ENCODE measurements at places on chromosomes 16 and 17. TPM values are rescaled to one million over a fixed set of nuclear protein-coding genes. Genes with fewer than 3 reads are reported as not detected.

Gene PIRT
- not detected for total RNA-seq

Gene ALOX12
- total RNA-seq, result not detected

Gene HOXB1
- total RNA-seq, result not detected

Gene GEMIN4
- 24.6 TPM for total RNA-seq

Gene NPIPA2
- 1.4 TPM for total RNA-seq

Gene CHST5
- total RNA-seq, result 0.29 TPM

Gene HOXB2
- not detected for total RNA-seq

Gene RUNDC3A
- total RNA-seq, result 1.4 TPM

Gene SEZ6L2
- total RNA-seq, result 23.7 TPM

Gene ENPP7
- total RNA-seq, result not detected

Gene TSC2
- total RNA-seq, result 59.3 TPM

DNA sequence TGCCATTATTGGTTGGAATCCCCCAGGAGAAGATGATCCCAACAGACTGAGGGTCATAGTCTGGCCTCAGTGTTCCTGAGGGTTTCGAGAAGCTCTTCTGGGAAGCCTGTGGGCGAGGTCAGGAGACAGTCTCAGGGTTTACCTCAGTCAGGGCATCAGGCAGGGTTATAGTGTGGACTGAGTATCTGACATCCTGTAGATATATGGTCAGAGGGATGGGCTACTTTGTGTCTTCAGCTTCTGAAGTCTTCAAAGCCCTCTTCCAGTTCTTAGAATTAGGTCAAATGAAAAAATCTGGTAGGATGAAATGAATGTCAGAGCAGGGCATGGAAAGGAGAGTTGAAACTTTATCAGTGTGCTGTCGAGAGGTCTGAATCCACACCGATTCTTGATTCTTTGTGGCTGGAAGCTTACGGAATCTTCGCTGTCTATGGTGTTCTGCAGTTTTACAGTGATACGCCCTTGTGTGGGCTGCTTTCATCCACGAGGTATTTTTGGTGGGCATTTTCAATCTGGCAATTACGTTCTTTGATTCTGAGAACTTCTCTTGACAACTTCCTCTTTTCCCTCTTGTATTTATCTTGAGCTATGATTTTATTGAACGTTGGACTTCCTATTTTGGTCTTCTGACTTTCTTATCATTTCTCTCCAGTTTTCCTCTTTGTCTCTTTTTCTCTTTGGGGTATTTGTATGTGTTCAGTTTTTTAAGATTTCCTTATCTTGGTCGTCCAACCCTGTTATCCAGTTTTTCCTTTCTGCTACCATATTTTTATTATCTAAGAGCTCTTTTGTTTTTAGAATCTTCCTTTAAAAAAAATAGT lies 30.4 kb downstream of the BPTF start:
- no peaks in the 10 kb centered on the region for H3K4me1 ChIP-seq
- no peak overlapping the region for H3K27ac ChIP-seq
- peaks cover 14% of the 10 kb centered on the region for H3K36me3 ChIP-seq
- no peaks in the 10 kb centered on the region for H3K27me3 ChIP-seq

- no peak overlapping the region for H3K27ac ChIP-seq
- H3K36me3 ChIP-seq, result peaks cover 19% of the 10 kb centered on the region
- peak overlapping the region; percentile 96 for H3K4me3 ChIP-seq
- no peak for DNase-seq
These were observed 1.0 kb downstream of the CSNK2A2 start for GRCh38 chr16:58196898-58197313.

GRCh38 chr17:57999496-58000017 lies 7.5 kb downstream of the SRSF1 start:
- H3K36me3 ChIP-seq, result peaks cover 66% of the 10 kb centered on the region
- no peak overlapping the region for H3K4me3 ChIP-seq
- DNase-seq, result peak; percentile 93
- H3K27me3 ChIP-seq, result no peaks in the 10 kb centered on the region

GRCh38 chr17:74117999-74118421 lies 85.5 kb upstream of the RPL38 start:
- no peak for DNase-seq
- no peaks in the 10 kb centered on the region for H3K36me3 ChIP-seq
- no peak overlapping the region for H3K4me3 ChIP-seq
- no peaks in the 10 kb centered on the region for H3K4me1 ChIP-seq
- no peak overlapping the region for H3K27ac ChIP-seq
- peaks cover 75% of the 10 kb centered on the region for H3K27me3 ChIP-seq

- peaks cover 7% of the 10 kb centered on the region for H3K4me1 ChIP-seq
- no peaks in the 10 kb centered on the region for H3K27me3 ChIP-seq
- H3K4me3 ChIP-seq, result no peak overlapping the region
- H3K36me3 ChIP-seq, result peaks cover 92% of the 10 kb centered on the region
These were observed 15.8 kb downstream of the ITGA3 start for GRCh38 chr17:50071692-50072091.

DNA sequence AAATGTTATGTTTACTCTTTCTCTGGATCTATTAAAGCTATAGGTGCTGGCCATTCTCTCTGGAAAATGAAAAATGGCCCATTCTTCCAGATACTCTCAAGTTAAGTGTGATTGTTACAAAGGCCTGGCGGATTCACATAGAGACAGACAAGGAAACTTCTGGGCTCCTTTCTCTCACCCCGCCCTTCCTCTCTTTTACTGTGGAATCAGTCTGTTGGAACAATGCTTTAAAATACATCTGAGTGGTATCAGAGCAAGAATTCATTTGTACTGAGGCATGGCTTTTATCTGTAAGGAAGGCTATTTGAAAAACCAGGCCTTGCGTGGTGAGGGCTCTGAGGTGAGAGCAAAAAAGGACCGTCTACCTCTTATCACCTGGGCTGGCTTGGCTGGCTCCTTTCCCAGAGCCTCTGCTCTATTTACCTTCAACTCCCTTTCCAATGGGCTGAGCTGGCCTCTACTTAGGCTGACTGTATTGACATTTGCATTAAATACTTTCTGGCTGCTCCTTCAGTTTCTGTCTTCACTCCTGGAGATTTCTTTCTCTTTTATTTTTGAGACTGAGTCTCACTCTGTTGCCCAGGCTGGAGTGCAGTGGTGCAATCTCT lies 274.0 kb downstream of the PHKB start:
- H3K27ac ChIP-seq, result peak overlapping the region; percentile 30
- H3K36me3 ChIP-seq, result no peaks in the 10 kb centered on the region
- DNase-seq, result peak; percentile 74

DNA sequence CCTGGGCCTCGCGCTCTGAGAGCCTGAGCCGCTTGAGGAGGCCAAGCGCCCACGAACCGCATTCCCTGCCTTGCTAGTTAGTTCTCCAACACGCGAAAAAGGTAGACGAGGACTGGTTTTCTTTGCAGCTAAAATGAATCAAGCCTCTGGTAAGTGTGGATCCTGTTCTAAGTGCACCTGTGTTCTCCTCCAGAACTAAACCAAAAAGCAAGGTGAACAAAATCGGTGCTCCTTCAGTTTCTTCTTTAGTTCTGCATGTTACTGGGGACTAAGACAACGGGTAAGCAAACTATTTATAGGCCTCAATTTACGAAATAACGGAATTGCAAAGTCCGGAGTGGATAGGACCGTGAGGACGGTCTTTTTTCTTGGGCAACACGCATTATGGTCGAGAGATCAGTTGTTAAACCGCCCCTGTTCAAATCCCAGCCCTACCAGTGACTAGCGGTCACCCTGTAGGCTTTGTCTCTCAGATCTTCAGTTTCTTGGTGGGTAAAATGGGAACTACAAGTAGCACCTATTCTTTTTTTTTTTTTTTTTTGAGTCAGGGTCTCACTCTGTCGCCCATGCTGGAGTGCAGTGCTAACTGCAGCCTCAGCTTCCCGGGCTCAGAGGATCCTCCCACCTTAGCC lies 993 bp upstream of the ANKRD11 start:
- peaks cover 21% of the 10 kb centered on the region for H3K4me1 ChIP-seq
- H3K27ac ChIP-seq, result peak overlapping the region; percentile 29
- peak; percentile 3 for DNase-seq
- H3K4me3 ChIP-seq, result peak overlapping the region; percentile 81
- 0 out of 2 replicates have a peak, but pooled peaks cover 7% of the 10 kb centered on the region for H3K36me3 ChIP-seq

DNA sequence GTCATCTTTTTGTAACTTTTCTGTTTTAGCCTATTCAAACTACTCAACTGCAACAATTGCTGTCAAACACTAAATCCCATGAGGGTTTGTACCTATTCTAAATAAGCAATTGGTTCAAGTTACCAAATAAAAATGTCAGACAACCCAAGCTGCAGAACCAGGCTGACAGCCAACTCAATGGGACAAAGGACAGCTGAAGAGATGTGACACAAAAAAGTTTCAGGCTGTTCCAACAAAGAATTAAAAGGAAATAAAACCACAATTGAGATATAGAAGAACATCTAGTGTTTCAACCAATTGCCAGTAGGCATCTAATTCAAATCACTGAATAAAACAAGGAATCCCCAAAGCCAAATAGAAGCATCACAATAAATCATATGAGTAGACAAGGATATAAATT lies 49.3 kb downstream of the GRB7 start:
- no peaks in the 10 kb centered on the region for H3K36me3 ChIP-seq
- DNase-seq, result no peak
- peaks cover 10% of the 10 kb centered on the region for H3K4me1 ChIP-seq
- no peak overlapping the region for H3K27ac ChIP-seq
- H3K27me3 ChIP-seq, result peaks cover 8% of the 10 kb centered on the region

DNA sequence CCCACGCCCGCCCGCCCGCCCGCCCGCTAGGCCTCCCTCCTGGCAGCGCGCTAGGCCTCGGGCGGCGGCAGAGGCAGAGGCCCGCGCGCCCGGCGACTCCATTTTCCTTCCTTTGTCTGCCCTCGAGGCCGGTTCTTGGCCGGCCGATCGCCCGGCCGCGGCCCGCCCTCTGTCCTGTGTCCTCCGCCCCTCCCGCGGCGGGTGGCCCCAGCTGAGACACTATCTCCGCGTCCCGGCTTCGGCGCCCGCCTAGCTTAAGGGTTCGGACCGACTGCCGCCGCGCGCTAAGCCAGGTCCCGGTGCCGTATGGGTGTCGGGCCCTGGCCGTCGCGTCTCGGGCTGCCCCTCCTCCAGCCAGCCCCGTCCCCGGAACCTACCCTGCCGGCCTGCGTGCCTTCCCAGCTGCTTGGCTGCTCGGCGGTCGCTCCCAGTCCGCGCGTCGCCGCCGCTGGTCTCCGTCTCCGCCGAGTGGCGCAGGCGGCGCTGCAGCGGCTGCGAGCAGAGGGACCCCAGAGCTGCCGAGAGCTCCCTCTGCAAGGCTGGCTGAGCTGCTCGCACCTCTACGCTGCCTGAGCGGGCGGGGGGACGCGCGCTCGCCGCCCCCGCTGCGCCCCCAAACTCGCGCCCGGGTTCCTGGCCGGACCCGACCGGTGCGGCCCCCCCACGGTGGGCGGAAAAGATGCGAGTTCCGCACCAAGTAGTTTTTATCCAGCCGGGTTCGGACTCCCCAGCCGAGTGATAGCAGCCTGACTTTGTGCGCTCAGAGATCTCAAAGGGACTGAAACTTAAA lies 787 bp downstream of the CTCF start:
- no peaks in the 10 kb centered on the region for H3K36me3 ChIP-seq
- peak overlapping the region; percentile 87 for H3K27ac ChIP-seq
- no peaks in the 10 kb centered on the region for H3K27me3 ChIP-seq
- H3K4me3 ChIP-seq, result peak overlapping the region; percentile 88
- peaks cover 17% of the 10 kb centered on the region for H3K4me1 ChIP-seq

DNA sequence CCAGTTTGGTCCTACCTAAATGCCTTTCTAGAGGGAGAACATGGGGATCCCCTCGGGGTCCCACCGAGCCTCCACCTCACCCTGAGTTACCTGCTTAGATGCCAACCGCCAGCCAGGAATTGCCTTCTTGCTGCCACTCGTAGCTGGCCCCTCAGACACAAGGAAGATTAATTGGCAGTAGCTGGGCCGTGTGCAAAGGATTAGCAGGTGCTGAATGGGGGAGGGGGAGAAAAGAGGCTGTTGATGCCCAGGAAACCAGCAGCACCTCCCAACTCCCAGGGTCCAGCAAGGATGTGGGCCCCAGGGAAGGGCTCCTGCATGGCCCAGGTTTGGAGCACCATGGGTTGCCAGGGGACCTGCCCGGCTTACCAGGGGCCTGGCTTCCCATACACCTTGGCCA lies at the start of gene CNGB1:
TSS of gene CNGB1 (minus strand) at position 159 of the 400 bp plus-strand sequence. CDS start 3,842 bp downstream, outside the sequence.
- no peak within 1 kb of the TSS for H3K4me3 ChIP-seq
- H3K36me3 ChIP-seq, result no peaks in the 10 kb centered on the region
- no peaks in the 10 kb centered on the region for H3K4me1 ChIP-seq

DNA sequence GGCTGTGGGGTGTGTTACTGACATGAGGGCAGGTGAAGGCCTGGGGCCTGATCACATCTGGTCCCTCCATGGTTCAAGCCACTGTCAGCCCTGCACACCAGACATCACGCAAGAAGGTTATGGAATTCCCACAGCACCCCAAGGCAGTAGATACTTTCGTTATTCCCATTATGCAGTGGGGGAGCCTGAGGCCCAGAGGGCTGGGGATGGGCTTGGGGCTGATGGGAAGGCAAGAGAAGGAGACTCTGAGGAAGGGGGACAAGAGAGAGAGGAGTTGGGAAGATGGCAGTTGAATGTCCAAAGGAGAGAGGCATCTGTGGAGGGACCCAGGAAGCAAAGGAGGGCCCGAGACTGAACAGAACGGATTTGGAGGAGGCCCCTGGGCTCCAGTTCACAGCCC lies 34.7 kb downstream of the TRPV2 start:
- peaks cover 24% of the 10 kb centered on the region for H3K36me3 ChIP-seq
- H3K4me3 ChIP-seq, result no peak overlapping the region
- no peak for DNase-seq
- H3K27ac ChIP-seq, result no peak overlapping the region

- no peaks in the 10 kb centered on the region for H3K27me3 ChIP-seq
- H3K4me1 ChIP-seq, result peaks cover 10% of the 10 kb centered on the region
- H3K36me3 ChIP-seq, result no peaks in the 10 kb centered on the region
These were observed 44.2 kb downstream of the RPTOR start for GRCh38 chr17:80588702-80589383.

- H3K36me3 ChIP-seq, result no peaks in the 10 kb centered on the region
- H3K4me3 ChIP-seq, result no peak overlapping the region
- no peak overlapping the region for H3K27ac ChIP-seq
- H3K27me3 ChIP-seq, result no peaks in the 10 kb centered on the region
- DNase-seq, result no peak
These were observed 36.4 kb upstream of the CDC42EP4 start for GRCh38 chr17:73348018-73348828.

- no peaks in the 10 kb centered on the region for H3K4me1 ChIP-seq
- DNase-seq, result no peak
- no peak overlapping the region for H3K27ac ChIP-seq
- no peak overlapping the region for H3K4me3 ChIP-seq
These were observed 8.5 kb upstream of the PEMT start for GRCh38 chr17:17599965-17600364.

Measured in PC-3 (cell line).